Stimulated activated CD4-positive, alpha-beta T cell treated with anti-CD3 and anti-CD28 coated beads, TNF-alpha, amount 100 ng/mL, for 24 hours (primary cell): ENCODE measurements at places on chromosomes 11 and 22.
A peak's percentile ranks its signal among the peaks of the same experiment; 100 is the strongest.

GRCh38 chr22:43201486-43202219 lies 14.7 kb upstream of the TTLL12 start:
- no peak for DNase-seq

DNA sequence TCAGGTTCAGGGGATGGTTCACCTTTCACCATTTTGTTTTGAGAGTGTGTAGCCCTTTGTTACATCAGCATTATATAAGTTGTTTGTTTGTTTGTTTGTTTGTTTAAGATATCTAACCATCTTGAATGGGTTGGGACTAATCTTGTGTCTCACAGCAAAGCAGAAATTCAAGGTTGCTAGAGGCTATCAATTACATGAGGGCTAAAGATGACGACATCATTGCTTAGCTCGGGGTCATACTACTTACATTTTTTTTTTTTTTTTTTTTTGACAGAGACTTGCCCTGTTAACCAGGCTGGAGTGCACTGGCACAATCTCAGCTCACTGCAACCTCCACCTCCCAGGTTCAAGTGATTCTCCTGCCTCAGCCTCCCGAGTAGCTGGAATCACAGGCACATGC lies 87.1 kb upstream of the XKR3 start:
- DNase-seq = no peak

DNA sequence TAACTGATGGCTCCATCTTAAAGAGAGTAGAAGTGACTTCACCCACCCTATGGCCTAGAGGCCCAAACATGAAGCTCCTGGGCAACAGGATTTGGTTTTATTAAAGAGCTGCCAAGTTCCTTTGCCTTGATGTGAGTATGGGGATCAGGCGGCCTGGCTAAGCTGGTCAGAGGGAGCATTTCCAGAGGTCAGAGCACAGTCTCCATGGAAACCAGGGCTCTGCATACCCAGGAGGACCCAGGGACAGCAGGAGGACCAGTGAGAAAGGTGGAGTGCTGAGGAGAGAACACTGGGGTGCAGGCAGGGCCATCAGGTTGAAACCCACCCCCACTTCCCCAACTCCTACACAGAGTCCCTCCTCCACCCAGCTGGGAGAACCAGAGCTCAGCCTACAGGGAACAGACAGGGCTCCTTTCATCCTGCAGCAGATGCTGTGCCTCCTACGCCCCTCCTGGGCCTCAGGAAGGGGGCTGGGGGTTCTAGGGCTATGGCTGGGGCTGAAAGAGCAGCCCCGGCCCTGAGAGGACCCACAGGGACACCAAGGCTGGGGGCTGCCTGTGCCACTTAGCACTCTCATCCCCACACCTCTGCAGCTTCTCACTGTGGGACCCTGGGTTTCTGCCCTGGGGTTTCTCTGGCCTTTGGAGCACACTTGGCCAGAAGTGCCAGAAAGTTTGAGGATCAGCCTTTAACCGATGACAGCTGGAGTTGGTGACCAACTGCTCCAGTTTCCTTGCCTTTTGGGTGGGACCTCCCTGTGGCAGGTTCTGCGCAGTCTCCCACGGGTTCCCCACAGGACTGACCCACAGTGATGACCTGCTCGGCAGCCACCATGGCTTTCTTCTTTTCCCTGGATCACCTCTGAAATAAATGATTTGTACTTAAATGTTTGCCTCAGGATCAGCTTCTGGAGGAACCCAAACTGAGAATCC lies 13.8 kb upstream of the P2RY6 start:
- DNase-seq = no peak

DNA sequence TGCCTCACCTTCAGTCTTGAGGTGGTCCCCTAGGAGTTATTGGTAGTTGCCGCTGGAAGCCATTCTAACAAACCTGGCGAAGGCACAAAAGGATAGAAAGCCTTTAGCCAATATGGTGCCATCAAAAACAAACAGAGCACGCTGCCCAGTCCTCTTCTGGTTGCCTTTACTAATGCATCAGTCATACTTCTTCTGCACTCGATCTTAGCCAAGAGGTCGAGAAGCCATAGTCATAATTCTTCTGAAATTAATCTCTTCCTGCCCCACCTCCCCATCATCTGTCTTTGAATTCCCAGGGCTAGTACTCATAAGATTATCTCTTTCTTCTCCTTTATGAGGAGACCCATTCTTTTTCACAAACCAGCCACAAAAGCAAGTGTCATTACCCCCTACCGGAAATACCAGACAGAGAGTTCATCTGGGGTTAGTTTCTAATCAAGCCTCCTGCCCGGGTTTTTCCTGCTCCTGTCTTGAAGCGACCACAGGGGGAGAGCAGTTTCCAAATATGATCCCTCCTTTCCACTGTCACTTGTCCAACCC lies 21.4 kb upstream of the EHF start:
- no peak for DNase-seq

- DNase-seq = peak; percentile 46
Observed at GRCh38 chr11:58577555-58578135, 1.2 kb upstream of the ZFP91 start.

DNA sequence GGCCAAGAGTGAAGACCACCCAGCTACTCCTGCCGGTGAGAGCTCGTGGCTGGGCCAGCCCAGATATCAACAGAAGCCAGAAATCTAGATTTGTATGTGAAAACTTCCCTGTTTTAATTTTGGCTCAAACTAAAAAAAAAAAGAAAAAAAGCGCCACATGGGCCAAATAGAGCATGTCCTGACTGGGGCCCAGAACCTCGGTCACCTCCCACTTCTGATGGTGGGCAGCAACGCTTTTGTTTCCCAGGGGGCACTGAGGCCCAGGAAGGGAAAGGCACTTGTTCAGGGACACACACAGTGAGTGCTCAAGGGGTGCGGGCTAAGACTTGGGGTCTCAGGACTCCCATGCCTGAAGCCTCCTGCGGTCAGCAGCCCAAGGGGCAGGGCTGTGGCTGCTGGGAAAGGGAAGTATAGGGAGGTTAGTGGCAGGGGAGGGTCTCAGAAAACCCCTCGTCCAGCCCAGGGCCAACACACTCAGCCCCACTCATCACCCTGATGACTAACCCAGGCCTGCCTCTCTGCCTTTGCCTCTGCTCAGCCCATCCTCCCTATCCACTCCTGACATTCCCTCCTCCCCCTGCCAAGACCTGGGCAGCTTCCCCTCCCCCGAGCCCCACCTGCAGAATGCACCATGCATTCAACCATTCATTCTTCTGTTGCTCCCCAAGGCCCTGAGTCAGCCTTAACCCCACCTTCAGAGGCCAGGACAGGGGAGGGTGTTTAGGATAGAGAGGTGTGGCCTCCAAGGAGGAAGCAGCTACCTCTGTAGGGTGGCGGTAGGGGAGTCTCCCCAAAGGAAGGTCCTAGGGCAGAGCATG lies 30.0 kb upstream of the TCF20 start:
- DNase-seq = no peak

GRCh38 chr22:44879301-44879680 lies 126.9 kb downstream of the ARHGAP8 start:
- no peak for DNase-seq
